Left forelimb (tissue), 1 donor: ENCODE measurements at places on chromosomes 4 and X.

- DNase-seq: no peak
These were observed 381 bp downstream of the TXK start for GRCh38 chr4:48133669-48134068.

DNA sequence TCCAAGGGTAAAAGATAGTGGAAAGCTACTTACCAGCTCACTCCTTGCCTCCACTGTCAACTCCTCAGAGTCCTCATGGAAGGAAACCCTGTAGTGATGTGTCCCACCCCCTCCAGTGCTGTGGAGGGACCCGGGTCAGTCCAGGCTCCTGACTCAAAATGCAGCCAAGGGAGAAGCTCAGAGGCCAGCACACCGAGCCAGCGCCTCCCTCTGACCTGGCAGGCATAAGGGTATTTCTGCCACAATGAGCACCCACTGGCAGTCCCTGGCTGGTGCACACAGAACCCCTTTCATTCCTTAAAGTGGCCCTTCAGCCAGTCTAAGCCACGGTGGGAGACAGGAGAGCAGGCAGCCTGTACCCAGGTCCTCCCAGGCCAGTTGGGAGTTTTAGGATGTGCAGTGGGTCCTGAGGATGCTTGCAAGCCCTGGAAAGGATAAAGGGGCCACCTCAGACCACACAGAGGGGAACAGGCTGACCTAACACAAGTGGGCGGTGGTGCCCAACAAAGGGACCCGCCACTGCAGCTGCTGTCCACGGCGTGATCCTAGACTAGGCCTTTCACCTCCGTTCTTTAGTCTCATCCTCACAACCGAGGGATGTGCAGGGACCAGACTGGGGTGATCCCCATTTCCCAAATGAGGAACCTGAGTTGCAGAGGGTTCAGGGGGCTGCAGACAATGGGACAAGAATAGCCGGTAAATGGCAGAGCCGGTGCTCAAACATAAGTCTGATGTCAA is 5.7 kb downstream of the JAKMIP1 start:
- DNase-seq: no peak

GRCh38 chr4:26489101-26489985 is 941 bp downstream of the CCKAR start:
- no peak for DNase-seq

- no peak for DNase-seq
These were observed 3.1 kb upstream of the P2RY4 start for GRCh38 chrX:70262952-70263567.

GRCh38 chr4:150943818-150944217 is 71.3 kb downstream of the LRBA start:
- DNase-seq: no peak

DNA sequence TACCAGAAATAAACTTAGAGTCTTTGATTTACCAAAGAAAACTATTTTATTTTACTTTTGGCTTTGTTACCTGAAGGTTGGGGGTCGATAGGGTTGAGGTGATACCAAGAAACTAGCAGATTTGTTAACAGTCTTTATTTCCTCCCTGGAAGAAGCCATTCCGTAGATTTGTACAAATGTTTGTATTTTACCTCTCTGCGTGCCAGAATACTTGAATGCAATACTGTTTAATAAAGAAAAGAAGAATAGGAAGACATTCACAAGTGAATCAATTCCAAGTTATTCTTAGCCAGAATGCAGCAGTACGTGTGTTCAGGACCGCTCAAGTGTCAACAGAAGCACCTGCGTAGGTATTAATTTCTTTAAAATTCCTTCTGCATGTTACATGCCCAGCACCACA is 260.3 kb upstream of the TENM3 start:
- no peak for DNase-seq

- DNase-seq: no peak
These were observed 37.8 kb downstream of the ADD1 start for GRCh38 chr4:2881431-2881830.
